CD4-positive, alpha-beta T cell treated with Interferon alpha-2 for 1 hour (primary cell): ENCODE measurements at places on chromosomes 16 and 17.
A peak's percentile ranks its signal among the peaks of the same experiment; 100 is the strongest.

DNA sequence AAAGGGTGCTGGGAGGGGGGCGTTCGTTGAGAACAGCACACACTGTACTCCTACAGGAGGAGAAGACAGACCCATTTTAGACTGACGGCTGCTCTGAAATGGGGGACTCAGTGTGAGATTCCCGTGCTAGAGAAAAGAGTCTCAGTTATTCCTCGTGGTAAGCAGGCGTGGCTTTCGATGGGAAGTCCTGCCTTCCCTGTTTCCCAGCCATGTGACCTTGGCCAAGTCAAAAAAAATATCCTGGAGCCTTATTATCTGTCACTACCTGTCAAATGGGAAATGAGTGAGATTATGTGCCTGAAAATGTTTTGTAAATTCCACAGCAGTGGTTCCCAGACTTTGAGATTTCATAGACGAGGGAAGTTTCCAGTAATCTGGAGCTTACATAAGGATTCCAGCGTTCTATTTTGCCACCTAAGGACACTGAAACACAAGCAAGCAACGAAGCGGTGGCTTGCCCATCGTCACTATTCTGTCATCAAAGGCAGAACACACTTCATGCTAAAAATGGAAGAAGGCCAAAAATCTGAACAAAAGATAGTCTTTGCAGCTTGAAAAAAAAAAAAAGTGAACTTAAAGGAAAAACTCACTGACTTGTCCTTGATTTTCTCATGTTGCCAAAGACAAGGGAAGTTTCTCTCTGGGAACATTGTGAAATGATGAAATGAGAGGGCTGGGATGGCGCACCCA lies 253.4 kb upstream of the RPL38 start:
- DNase-seq, result no peak

GRCh38 chr17:27577884-27578717 lies 52.9 kb upstream of the LGALS9 start:
- DNase-seq, result no peak

DNA sequence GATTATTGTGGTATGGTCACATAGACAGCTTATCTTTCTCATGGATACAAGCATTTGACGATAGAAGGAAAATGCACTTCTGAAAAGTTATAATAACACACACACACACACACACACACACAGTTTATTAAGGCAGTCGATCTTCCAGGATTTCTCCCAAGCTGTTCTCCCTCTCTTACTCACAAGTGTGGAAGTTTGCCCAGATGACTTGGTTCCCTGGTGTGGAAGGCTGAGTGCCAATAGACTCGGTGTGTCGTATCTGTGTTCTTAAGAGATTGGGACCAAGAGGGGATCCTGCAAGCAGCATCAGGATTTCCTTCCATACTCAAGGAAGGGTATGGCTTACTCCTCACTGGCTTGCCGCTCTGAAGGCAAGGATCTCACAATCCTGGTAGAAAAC lies 279.6 kb downstream of the HS3ST3B1 start:
- DNase-seq, result no peak

DNA sequence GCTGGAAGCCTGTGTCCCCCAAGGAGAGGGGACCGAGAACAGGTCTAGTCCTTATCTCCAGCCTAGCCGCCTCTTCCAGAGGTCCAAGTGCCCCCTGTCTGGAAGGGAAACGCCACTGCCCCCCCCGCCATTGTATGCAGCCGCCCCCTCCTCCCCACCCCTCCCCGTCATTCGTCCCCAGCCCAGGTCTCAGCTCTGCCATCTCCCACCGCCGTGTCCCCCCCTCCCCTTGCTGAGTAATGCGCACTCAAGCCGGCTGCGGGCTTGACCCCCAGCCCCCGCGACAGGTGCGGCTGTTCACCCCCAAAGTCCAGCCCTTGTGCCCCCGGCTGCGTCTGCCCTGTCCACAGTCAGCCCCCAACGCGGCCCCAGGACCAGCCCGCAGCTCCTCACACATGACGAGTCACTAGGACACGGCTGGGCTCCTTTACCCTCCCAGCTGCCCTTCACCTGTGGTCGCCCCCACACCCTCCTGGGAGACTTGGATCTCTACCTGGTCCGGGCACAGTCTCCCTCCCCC lies 622 bp downstream of the GPRC5B start:
- DNase-seq, result peak; percentile 3

- DNase-seq, result peak; percentile 58
Observed at GRCh38 chr17:14303343-14304221, 2.7 kb downstream of the HS3ST3B1 start.

DNA sequence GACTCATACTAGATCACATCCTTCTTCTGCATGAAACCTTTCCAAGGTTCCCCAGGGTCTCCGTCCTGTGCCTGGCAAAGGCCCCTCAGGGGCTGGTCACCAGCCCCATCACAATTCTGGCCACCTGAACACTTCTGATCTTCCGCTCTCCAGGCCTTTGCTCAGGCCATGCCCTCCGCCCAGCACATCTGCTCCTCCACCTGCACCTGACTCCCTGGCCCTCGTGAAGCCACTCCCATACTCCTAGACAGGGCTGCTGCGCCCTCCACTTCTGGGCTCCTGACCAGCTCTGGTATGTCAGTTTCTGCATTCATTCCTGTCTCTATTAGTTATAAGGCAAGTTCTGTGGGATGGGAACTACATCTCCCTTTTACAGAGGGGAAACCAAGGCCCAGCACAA lies 1.9 kb upstream of the MYL11 start:
- no peak for DNase-seq

DNA sequence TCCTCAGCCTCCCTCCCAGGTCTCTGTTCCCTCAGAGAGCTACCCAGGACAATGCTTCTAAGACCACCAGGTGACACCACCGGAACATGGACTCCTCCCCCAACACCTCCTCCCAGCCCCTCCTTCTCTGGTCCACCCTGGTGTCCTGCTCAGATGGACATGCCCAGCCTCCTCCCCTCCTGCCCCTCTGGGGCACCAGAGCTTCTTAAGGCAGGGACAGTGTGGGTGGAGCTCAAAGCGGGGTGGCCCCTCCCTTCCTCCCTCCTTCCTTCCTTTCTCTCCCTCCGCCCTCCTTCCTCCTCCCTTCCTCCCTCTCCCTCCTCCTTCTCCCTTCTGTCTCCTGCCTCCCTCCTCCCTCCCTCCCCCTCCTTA lies 22.7 kb downstream of the TRPV3 start:
- peak; percentile 7 for DNase-seq

- no peak for DNase-seq
Observed at GRCh38 chr17:56497132-56497531, 96.4 kb upstream of the NOG start.

- no peak for DNase-seq
Observed at GRCh38 chr17:61488878-61489718, 36.9 kb downstream of the TBX4 start.

GRCh38 chr17:59056857-59057256 lies 49.8 kb downstream of the TRIM37 start:
- DNase-seq, result no peak

- DNase-seq, result no peak
Observed at GRCh38 chr16:9365370-9365728, 273.9 kb downstream of the HAPSTR1 start.

DNA sequence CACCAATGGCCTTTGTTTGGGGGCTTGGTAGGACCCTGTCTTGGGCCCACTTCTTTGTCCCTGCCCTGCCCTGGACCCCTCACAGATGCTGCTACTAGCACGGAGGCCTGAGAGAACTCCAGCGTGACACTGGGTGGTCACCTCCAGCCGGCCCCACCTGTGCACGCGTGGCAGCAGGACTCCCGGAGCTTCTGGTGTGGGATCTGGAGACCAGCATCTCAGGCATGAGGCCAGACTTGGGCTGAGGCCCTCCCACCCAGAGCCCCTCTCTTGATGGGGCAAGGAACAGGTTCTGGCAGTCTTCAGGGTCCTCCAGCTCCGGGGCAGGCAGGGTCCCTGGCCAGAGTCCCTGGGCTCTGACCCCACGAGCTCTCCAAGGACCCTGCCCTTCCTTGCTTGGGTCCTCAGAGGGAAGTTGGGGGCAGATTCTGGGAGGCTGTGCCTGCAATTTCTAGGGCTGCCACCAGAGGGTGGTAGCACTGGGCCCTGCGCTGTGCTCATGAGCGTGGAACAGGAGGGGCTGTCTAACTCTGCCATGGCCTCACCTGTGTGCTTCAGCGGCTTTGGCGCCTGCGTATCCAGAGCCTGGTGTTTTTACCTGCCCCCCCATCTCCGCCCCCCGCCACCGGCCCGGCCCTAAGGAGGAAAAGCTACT lies 3.1 kb upstream of the BAIAP3 start:
- DNase-seq, result no peak

- DNase-seq, result no peak
Observed at GRCh38 chr17:67639555-67639954, 78.2 kb upstream of the NOL11 start.

- no peak for DNase-seq
Observed at GRCh38 chr16:67800338-67800926, 5.9 kb downstream of the RANBP10 start.

DNA sequence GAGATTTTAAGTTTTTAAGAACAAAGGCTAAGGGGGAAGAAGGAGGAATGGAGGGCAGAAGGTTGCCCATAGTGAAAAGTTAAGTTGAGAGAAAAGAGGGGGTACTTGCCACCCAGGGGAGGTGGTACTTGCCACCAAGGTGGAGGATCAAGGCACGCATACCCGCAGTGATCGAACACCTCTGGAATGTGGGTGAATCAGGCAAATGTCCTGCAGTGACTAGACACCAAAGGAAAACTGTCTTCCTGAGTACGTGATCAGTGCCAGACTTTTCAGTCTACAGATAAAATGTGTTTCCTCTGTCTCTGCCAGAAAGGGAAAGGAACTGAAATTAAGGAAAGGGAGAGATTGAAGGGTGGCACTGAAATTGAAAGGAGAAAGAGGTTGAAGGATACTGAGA lies 2285.3 kb downstream of the TP53TG3F start:
- no peak for DNase-seq

DNA sequence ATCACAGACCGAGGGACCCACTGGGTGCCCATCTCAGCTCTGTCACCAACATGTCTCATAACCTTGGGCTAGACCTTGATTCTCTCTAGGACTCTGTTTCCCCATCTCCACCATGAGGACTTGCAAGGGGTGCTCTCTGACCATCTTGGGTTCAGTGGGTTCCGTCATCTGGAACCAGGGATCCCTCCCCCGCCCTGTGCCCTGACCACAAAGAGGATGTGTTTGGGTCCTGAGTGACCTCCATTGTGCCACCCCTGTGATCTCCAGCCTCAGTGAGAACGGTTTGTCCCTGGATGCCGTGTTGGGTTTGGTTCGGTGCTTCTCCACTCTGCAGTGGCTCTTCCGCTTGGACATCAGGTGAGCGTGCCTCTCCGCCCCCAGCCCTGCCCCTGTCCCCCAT lies 49.1 kb upstream of the CPNE2 start:
- no peak for DNase-seq

GRCh38 chr17:81428948-81429774 lies 33.9 kb downstream of the BAHCC1 start:
- DNase-seq, result no peak

- DNase-seq, result no peak
Observed at GRCh38 chr16:88331989-88332920, 50.5 kb upstream of the ZNF469 start.

DNA sequence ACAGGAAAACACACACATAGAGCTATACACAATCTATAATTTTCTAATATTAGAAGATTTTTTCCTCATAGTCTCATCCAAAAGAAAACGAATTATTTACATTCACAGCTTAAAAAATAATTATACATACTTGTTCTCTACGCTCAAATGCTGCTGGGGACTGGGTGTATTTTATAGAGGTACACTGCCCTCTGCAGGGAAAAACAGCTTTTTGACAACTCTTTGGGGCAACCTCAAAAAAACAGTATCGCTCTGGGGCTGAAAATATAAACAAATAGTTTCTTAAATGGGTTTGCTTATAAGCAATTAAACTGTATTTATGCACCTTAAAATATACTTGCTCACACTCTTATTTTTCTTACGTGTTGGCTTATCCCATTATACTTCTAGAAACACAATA lies 261.8 kb upstream of the PSMD7 start:
- no peak for DNase-seq

DNA sequence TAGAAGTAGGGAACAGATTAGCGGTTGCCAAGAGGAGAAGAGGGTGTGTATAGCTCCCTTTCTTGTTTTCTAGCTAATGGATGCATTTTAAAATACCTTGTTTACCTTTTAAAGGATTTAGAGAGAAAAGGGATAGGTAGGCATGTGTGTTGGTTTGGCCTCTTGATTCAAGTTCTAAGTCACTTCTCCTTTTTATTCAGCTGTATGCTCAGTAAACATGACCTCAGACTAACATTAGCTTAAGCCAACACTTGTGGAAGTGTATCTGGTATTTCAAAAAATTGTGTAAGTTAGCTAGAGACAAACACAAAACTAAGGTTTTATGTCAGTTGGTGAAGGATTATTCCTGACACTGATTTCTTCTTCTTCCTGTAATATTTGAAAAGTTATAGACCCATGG lies 204.1 kb upstream of the NOG start:
- DNase-seq, result no peak
